ENCODE measurements at places on chromosomes 12 and 14.

GRCh38 chr14:30559638-30560091, 707 bp downstream of the G2E3 start:
- no peak for DNase-seq

- DNase-seq = peak; percentile 26
Observed at GRCh38 chr12:52213564-52214420, 19.3 kb upstream of the KRT7 start.

DNA sequence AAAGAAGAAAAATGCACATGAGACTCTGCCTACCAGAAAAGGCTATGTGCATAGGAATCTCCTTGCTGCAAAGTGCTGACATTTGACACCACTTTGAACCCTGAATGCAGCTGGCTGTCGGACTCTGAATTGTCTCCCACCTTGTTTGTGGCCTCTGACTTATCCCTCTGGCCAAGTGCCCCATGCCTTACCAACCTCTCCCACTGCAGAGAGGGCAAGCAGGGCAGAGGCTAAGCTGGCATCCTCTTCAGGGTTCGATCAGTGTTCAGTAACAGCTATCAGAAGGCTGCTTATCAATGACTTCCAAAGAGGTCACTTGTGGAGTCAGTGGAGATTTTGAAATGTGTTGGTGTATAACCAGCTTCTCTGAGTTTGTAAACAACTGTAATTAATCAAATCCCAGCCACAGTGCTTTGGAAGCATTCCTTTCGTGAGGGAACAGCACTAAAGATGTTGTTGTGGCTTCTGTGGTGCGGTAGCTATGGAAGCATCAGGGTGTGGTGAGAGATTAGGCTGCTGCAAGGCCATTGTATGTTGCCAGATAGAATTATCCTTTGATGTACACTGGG, 22.6 kb upstream of the BMP4 start:
- DNase-seq = no peak

DNA sequence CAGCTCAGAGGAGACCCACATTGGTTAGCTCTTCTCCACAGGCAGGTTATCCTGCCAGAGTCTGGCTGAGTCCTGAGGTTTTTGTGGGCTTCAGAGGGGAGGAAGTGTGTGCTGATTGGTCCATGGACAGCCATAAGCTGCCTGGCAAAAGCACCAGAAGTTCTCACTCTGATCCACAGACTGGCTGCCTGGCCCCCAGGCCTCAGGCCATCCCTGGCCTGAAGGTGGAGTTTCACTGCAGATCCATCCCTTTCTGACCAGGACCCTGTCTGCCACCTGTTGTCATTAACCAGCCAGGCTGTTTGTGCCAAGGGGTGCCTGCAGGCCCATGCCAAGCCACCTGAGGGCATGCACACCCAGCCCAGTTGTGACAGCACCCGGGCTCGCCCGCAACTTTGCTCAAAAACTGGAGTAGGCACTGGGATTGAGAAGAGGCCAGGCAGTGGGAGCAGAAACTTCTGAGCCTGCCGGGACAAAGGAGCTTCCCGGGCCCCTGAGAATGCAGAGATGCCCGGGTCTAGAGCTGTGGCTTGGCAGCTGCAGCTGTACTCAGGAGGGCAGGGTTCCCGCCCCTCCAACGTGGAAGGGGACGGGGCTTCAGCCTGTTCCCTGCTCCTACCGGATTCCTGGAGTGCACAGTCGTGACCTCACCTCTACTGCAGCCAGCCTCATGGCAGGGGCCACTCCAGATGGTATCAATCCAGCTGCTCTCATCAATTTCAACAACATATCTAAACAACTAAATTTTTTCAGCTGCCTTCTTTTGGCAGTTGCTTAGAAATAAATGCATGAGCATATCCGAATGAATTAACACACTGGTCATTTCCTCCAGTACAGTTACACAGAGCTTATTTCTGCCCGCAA, 1277.3 kb downstream of the SLC16A7 start:
- no peak for DNase-seq

DNA sequence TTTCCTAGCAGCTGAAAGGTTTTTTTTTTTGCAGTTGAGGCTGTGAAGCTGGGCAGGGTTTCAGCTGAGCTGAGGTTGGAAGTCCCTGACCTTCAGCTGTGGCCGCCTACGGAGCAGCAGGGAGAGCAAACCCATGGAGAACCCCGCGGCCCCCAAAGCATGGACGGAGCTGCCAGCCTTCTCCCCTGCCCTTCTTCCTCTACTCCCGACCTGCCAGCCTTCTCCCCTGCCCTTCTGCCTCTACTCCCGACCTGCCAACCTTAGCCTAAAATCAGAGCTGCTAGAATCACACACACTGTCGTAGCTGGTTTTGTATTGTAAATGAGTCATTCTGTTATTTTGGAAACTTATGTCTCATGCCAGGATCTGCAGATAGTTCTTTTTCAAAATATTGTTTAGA, 74.6 kb downstream of the PPP2R5C start:
- no peak for DNase-seq

DNA sequence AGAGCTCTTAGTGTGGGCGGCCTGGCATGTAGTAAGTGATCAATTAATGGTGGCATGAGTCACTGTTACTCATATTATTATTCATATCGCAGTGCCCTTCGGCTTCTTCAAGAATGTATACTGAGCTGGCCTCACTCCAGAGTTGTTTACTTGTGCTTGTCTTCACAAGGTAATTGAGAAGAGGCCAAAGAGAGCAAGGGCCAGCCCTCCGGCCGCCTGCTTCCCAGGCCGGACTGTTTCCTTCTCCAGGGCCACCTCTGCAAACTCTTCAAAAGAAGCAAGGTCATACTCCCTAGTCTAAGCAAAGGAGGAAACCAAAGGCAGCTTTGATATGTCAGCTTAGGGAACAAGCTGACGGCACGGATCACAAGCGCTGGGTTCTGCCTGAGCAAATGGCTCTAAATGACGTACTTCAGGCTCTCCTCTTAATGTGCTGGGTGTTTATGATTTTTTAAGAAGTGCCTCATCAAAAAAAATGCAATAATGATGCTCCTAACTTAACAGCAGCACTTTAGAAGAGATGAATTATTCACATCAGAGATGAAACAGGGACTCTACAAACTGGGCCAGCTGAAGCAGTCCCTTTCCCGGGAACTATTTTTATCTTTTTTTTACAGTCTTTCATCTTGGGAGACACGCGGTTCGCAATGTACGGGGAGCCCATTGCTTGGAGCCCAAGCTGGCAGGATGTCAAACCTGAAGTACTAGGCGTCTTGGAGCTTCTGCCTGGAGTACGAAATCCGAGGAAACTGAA, 65.6 kb upstream of the DLK1 start:
- DNase-seq = no peak

GRCh38 chr12:15131431-15131830, 89.8 kb downstream of the RERG start:
- no peak for DNase-seq

GRCh38 chr12:39628836-39629235, 9.2 kb upstream of the ABCD2 start:
- DNase-seq = no peak

- DNase-seq = no peak
Observed at GRCh38 chr12:88338486-88338885, 196.4 kb downstream of the TMTC3 start.

- no peak for DNase-seq
Observed at GRCh38 chr12:54940727-54941315, 43.7 kb downstream of the TESPA1 start.

- DNase-seq = no peak
Observed at GRCh38 chr12:29212682-29213403, 63.8 kb downstream of the FAR2 start.

DNA sequence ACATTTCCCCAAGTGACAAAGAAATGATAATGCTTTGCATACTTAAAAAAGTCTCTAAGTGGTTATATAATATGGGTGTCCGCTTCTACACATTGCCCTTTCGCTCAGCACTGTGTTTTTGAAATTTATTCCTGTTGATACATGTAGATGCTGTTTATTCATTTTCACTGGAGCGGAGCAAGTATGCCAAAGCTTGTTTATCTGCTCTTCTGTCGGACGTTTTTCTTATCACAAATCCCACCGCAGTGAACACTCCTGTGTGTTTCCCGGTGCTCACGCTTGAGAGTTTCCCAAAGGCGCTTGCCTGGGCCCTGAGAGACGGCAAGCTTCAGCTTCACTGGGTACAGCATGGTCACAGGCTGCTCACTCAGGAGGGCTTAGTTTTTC, 50.2 kb downstream of the TPCN1 start:
- no peak for DNase-seq

GRCh38 chr14:51294951-51295525, 55.0 kb downstream of the TMX1 start:
- DNase-seq = no peak

- no peak for DNase-seq
Observed at GRCh38 chr12:124765581-124766489, 97.8 kb downstream of the SCARB1 start.

DNA sequence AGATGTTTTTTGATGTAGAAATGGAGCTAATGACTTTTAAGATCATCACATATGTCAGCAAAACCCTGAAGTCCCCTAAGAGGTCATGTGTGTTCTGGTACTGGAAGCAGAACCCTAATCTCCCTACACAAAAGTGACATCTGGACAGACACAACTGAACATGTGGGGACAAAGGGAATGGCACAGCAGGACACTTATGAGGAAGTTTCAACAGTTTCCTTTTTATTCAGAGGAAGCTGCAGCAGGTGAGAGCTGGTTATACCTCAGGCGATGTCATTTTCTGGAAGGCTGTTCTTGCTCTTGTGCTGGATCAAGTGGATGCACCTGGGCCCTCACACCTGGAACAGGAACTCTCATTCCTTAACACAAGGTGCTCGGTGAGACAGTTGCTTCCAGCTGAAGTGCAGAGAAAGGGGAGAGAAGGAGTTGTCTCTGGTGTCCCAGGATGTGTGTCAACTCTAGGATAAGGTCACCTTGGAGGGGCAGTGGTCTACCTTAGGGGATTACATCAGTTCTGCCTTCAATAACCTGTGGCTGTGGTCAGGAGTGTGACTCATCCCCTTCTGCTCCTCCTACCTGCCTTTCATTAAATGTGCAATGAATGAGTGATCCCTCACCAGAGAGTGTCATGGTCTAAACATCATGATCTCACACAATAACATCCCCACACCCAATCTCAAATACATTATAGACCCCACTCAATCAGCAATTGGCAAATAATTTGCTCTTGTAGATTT, 463.4 kb downstream of the TMEM121 start:
- no peak for DNase-seq

DNA sequence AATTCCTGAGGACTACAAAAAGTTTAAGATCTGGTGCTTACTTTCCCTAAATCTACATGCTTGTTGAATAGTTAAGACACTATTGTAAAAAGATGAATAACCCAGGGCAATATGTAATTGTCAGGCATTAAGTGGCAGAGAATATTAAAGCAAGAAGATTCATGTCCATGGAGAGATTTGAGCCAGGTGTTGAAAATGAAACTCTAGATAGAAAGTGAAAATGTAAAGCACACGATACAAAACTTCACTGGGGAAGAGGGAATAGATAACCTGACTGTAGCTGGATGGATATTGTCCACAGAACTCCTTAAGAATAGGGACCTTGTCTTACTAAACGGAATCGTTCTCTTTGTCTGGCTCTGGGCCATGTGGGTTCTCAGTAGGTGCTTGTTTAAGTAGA, 5.0 kb downstream of the CAND1 start:
- DNase-seq = no peak

DNA sequence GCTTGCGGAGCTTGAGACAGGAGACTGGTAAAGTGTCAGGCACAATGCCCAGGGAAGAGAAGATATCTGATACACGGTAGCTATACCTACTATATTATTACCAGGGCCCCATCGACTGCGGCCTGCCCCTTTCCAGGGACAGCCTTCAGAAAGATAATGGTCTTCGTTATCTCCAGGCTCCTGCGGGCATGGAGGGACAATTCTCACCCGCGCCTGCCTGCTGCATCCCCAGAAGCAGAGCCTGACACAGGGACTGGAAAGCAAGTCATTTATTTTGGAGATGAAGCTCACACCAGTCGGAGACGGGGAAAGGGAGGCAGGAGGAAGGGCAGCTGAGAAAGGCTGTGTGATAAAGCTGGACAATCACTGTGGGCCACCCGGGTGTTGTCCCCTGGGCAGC, 67.9 kb upstream of the FAM222A start:
- no peak for DNase-seq

- no peak for DNase-seq
Observed at GRCh38 chr12:130497991-130498390, 160.3 kb downstream of the PIWIL1 start.

DNA sequence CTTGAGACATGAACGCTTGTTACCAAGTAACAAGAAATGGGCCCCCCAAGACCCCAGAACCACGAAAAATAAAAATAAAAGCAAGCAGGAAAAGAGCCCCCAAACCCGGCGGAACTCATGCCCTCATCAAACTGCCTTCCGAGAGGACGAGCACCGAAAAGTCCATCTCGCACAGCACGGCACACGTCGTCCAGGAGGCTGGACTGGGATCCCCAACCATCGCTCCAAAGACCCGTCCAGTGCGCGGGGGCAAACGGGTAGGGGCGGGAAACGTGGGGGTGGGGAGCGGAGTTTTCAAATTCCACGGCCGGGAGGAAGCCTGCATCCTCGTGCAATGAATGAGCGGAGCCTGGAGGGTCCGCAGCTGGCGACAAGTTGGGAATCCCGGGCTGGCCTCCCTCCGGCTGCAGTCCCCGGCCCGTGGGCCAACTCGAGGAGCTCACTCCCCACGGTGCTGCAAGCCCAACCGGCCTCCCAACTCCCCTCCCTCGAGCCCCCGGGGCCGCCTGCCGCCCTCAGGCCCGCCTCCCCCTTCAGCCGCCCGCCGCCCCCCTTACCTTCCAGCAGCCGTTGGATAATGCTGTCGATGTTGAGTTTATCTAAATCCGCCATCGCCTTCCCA, 484 bp downstream of the PPP1CC start:
- no peak for DNase-seq

DNA sequence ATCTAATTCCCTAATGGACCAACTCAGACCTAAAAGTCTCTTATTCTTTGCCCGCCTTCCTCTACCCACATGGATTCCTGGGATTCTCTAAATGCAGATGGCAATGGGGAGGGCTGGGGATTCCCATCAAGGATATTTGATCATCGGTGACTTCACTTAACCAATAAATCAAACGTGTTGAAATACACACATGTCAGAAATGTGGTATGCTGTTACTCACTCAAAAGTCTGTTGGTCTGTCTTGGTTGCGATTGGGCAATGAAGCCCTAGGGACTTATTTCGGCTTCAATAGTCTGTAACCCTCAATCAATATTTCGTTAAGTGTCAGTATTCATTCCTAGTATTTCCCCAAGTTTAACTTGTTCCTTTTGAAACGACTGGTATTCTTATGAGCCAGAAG, 117.2 kb upstream of the DIO3 start:
- no peak for DNase-seq

DNA sequence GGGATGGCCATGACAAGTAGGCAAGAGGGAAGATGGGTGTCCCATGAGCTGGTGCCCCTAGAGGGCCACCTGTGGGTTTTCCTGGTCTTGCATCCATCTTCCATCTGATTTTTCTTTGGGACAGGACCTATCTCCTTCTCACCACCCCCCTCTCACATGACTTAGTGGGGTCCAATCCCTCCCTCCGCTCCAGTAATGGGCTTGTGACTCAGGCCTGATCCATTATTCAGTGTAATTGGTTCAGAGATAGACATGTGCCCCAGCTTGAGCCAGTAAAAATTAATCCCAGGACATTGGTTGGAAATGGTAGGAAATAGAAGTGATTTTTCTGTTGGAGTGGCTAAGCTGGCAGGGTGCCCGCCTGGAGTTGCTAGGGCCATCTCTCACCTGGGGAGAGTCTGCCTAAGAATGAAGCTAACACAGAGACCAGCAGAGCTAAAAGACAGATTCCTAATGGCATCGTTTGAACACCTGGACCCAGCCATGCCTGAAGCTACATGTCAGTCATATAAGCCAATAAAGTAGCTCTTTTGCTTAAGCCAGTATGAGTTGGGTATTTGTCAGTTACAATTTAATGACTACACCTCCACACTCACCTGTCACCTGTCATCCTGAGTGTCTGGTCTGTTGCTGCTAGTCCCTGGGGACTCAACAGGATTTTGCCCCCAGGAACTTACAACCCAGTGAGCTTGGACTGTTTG, 14.7 kb downstream of the RASAL1 start:
- DNase-seq = no peak
